ENCODE measurements at places on chromosomes 6 and 20.

- DNase-seq: no peak
Measured at GRCh38 chr6:56372406-56372995, 125.1 kb upstream of the COL21A1 start.

DNA sequence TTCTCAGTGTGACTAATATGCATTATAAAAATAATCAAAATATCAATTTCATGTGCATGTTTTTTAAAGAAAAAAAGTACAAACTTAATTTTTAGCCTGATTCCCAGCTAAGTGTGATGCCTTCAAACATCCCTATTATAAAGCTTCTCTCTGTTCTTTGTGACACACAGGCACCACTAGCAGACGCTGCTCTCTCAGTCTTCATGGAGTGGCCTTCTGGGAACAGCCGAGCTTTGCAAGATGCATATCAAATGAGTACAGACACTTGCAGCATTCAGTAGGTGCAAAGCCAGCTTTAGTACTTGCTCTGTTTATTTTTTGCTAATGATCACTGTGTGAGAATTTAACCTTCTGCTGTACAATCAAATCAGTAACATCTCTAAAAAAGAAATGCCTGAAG, 340.0 kb downstream of the ADGRB3 start:
- DNase-seq: peak; percentile 73

DNA sequence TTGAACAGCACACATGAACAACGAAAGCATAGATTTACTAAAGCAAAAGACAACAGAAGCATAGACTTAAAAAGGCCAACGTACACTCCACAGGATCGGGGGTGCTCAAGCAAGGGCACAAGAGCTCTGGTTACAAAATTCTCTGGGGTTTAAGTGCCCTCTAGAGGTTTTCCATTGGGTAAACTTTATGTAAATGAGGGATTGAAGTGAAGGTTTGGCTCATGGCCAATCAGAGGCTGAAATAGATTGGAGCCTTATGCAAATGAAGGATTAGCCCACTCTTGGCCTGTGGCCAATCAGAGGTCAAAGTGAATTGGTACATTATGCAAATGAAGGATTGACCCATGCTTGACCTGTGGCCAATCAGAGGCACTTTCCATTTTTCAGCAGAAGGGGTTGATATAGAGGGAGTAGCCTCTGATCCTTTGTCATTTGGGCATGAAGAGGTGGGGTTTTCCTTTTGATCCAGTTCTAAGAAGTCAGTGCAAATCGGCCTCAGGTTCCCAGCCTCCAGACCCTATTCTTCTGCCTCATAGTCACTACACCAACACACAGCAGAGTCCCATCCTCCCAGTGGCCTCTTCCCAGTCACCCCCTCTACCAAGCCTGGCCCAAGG, 244.9 kb downstream of the THBS2 start:
- no peak for DNase-seq

DNA sequence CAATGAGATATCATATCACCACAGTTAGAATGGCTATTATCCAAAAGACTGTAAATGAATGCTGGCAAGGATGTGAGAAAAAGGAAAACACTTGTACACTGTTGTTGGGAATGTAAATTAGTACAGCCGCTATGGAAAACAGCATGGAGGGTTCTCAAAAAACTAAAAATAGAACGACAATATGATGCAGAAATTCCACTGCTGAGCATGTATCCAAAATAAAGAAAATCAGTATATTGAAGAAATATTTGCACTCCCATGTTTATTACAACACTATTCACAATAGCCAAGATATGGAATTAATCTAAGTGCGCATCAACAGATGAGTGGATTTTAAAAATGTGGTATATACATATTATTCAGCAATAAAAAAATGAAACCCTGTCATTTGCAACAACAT, 898.9 kb upstream of the MAN1A1 start:
- DNase-seq: no peak

DNA sequence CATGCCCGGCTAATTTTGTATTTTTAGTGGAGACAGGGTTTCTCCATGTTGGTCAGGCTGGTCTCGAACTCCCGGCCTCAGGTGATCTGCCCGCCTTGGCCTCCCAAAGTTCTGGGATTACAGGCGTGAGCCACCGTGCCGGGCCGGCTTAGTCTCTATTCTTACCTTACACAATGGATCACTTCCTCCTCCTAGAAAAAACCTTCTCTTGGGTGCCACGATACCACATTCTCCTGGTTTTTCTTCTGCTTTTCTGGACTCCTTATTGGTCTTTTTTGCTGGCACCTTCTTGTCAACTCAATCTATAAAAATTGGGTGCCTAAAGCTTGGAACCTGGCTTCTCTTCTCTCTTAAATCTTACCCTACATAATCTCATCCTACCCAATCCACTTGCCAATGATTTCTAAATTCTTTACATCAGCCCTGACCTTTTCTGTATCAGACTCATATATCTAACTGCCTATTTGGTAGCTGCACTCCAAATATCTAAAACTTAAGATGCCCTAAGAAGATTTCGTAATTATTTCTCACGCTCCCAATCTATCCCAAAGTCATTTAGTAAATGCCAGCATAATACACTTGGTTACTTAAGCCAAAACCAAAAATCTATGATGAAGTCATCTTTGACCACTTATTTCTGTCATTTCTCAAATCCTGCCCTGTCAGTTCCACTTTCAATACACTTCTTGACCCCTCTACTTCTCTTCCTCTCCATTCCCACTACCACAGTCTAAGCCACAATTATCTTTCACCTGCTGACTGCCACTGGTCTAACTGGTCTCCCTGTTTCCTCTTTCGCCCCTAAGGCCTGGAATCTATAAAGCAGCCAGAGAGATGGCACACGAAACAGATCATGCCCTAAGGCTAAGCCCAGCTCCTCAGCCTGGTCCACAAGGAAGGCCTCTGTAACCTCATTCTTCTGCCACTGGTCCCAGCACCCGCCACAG, 43.2 kb downstream of the ELMO2 start:
- no peak for DNase-seq

GRCh38 chr6:10230531-10230930, 184.3 kb downstream of the TFAP2A start:
- no peak for DNase-seq

DNA sequence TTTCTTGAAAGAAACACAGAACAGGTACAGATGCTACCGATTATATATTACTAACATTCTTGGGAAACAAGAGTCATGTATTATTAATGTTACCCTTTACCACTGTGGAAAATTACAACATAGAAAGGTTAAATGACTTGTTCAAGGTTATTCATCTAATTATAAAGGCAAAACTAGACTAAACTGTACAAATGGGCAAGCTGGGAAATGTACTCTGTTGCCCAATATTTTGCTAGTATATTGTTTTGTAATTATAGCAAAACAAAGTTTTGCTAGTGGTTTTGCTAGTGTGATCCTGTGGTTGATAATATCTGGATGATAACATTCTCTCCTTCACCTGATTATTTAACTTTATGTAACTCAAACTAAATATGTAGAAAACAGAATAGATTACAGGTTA, 96.5 kb downstream of the TINAG start:
- no peak for DNase-seq

DNA sequence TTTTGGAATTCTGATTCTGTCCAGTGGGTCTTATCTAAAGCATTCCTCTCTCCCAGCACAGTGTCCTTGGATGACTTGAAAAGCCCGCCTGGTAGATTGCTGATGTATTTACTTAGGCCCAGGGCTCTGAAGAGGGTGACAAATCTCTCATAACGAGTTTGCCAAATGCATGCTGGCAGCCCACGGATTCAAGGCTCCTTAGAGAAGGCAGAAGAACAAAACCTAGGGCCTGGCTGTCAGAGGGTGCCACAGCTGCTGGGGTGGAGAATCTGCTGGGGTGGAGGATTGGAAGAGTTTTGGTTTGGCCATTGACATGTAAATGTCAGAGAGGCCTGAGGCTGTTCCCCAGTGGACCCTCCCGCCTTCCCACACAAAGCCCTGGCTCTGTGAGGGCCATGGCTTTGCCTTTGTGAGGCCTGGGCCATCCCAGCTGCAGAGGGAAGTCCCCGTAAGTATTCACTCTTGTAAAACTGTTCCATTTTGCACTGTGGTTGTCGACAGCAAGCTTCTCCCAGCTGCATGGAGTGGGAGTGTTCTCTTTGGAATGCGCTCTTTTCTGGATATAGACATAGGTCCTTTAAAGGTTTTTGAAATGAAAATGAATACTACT, 50.3 kb downstream of the ANKRD6 start:
- DNase-seq: peak; percentile 86

GRCh38 chr20:25065625-25066338, 7.8 kb upstream of the ACSS1 start:
- no peak for DNase-seq

DNA sequence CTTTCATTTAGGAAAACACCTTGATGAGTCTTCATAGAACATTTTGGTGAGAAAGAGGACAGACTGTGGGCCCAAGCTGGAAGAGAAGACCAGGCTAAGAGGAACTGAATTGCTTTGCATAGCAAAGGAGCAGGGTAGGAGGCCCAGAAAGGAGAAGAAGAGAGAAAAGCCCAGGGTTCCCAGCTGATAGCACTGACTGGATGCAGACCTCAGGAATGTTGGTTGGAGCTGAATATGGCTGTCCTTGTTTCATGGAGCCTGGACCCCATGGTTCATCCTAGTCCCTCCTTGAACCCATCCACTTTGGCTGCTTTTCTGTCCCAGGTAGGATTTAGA, 18.0 kb upstream of the ZFAND3 start:
- DNase-seq: peak; percentile 29

DNA sequence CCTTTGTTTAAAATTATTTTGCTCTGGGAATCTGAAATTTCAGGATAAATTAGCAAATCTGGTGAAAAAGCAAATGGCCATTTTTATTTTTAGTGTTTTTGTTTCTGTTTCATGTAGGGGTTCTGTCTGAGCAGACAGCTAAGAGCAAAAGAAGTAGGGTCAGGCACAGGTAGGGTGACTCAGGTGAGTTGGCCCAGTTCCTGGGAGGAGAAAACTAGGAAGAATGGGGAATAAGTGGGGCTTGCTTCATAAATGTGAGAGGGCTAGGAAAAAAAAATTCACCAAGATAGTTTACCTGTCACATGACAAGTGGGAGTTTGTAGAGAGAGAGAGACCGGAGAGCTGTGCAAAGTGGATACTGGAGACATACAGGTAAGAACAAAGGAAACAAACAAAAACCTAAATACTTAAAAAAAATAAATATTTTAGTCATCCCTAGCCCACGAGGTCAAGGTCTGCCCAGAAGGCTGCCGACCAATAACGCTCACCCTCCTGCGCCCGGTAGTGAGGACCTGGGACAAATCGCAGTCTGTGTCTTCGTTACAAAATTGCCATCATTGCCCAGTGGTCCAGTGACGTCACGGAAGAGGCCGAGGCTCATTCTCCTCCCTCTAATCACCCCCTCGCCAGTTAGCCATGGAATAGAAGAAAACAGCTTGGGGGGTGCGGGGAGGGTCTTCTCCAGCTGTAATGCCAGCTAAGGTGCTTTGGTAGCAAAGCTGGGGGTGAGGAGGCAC, 2.3 kb downstream of the THBD start:
- DNase-seq: no peak

DNA sequence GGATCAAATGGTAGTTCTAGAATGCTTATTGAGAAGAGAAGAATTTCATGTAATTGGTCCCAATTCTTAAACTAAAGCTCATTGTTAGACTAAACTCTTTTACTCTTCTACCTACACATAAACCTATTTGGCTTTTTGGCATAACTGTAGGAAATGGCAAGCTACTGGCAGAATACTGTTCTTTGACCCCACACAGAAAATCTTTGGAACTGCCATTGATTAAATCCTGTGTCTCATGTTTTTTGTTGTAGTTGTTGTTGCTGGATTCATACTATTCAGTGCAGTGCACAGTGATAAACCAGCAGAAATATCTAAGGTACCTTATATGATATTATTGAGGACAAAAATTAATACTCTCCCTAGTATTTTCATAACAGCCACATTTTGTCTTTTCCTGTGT, 242.1 kb upstream of the SGK1 start:
- DNase-seq: no peak

- no peak for DNase-seq
Measured at GRCh38 chr6:37920667-37921066, 101.1 kb downstream of the ZFAND3 start.

GRCh38 chr20:60258255-60258863, 300.1 kb downstream of the CDH26 start:
- no peak for DNase-seq

DNA sequence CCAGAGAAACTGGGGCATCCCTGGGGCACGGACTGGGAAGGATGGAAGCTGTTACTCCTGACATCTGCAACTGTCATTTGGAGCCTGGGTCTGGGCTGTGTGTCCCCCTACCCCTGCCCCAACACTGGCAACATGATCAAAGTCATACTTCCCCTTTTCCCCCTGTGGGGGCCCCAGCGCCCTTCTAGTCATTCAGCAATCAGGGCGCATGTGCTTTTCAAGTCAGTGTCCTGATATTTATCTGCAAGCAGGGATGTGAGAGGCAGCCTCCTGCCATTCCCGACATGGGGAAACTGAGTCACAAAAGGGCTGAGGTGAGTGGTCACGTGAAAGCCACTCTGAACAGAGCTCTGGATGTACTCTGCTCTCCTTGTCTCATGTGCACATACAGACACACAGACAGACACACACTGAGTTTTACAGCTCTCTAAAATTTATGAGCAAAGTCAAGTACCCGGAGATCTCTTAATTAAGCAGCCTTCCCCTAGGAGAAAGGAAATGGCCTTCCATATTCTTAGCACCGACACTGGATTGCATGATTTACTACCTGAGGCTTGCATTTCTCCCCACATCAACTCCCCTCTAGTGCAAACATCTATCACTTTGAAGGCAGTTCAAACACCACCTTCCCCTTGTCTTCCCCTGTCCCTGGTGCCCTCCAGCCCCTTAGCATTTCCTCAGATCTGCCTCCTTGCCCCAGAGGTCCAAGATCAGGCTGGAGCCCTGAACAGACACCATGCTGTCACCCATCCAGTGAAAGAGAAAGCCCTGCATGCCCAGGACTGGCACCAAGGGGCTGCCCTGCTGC, 170.7 kb downstream of the CDC5L start:
- no peak for DNase-seq

DNA sequence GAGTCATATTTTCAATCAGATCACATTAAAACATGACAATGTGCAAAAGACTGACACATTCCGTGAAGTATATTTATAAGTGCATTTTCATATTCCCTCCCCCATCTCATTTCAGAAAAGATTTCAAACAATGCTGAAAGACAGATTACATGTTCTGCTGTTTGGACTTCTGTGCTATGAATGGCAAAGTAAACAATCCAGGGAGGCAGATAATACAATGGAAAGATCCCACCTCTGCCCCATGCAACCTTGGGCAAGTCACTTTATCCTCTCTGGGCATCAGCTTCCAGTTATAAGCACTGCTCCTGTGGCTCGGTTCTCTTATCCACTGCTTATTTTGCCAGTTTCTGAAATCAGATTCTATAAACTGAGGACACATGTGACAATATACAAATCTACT, 110.2 kb downstream of the RCAN2 start:
- no peak for DNase-seq

GRCh38 chr6:158502263-158502950, 57.5 kb upstream of the TMEM181 start:
- DNase-seq: no peak

DNA sequence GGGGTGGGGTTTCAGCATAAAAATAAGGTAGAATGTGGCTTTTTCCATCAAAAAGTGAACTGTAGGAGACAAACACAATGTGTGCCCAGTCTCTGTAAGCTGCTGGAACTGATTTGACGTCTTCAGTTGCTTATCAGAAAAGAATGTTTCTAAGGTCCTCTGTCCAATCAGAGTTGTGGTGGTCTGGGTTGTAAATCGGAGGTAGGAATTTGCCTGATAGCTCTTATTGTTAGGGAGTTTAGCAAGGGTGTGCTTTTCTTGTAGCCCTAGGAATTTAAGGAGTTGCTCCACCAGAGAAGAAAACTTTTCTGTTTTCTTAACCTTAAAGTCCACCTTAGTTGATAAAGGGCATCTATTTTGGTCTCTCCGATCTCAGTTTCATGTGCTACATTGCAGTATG, 10.4 kb upstream of the SSTR4 start:
- DNase-seq: no peak

Measured in islet precursor cell (in vitro differentiated cells).